B cell (primary cell): ENCODE measurements at places on chromosomes 6 and 20. TPM values are rescaled to one million over a fixed set of nuclear protein-coding genes. Genes with fewer than 3 reads are reported as not detected.

DNA sequence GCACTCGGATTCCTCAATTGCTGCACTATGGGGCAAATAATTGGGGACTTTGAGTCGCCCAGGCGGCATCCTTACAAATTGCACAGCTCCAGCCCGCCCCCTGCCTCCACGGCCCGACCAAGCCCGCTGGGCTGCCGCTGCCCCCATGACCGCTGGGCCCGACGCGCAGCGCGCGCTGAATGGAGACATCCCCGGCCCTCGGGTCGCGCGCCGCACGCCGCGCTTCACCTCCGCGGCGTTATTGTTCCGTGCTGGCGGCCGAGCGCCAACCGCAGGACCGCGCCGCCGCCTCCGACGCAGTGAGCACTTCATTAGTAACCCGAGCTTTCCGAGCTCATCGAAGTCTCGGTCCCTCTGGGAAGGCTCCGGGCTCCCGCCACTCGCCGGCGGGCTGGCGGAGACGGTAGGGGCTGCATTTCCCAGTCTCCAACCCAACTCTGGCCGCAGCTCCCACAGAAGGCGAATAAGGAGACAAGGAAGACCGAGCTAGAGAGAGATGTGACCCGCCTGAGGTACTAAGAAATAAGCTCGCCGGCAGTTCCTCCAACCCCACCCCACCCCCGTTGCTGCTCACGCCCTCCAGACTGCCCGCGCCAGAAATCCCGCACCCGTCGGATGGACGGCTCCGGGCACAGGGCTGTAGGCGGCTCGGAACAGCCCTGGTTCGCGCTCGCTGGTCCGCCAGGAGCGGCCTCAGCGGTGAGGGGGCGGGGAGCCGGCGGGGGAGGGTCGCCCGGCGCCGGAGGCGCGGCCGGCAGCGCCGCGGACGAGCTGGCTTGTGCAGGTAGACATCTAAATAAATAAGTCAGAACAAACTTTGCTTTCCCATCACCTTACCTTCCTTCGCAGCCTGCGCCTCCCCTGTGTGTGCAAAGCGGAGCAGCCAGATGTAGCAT is 703 bp downstream of the EPHA7 start:
- H3K4me3 ChIP-seq: peak overlapping the region; percentile 55
- H3K36me3 ChIP-seq: no peaks in the 10 kb centered on the region
- H3K27me3 ChIP-seq: peaks cover 22% of the 10 kb centered on the region
- DNase-seq: peak; percentile 9
- H3K4me1 ChIP-seq: peaks cover 32% of the 10 kb centered on the region

The CNR1 gene
- total RNA-seq: 20.4 and 28.9 TPM in 2 replicates

GRCh38 chr20:15814360-15814759 is 758.9 kb downstream of the KIF16B start:
- H3K36me3 ChIP-seq: no peaks in the 10 kb centered on the region
- no peaks in the 10 kb centered on the region for H3K4me1 ChIP-seq
- H3K27ac ChIP-seq: no peak overlapping the region
- H3K27me3 ChIP-seq: no peaks in the 10 kb centered on the region

The BPIFA1 gene
- not detected in 2 replicates for total RNA-seq

GRCh38 chr6:141562851-141563763 is 569.6 kb upstream of the GJE1 start:
- peak; percentile 84 for DNase-seq
- no peaks in the 10 kb centered on the region for H3K27me3 ChIP-seq
- no peaks in the 10 kb centered on the region for H3K36me3 ChIP-seq
- no peak overlapping the region for H3K27ac ChIP-seq

The SLC24A3 gene
- not detected in 2 replicates for total RNA-seq

The MROH8 gene
- total RNA-seq: 4.6 and 6.3 TPM in 2 replicates

The PEX7 gene
- 3.9 and 6.6 TPM in 2 replicates for total RNA-seq

GRCh38 chr20:15547119-15547518 is 1026.1 kb downstream of the KIF16B start:
- DNase-seq: no peak
- no peak overlapping the region for H3K27ac ChIP-seq
- no peaks in the 10 kb centered on the region for H3K4me1 ChIP-seq
- H3K36me3 ChIP-seq: no peaks in the 10 kb centered on the region
- H3K27me3 ChIP-seq: no peaks in the 10 kb centered on the region

- H3K4me1 ChIP-seq: peaks cover 96% of the 10 kb centered on the region
- H3K27me3 ChIP-seq: no peaks in the 10 kb centered on the region
- H3K27ac ChIP-seq: peak overlapping the region; percentile 84
- peak overlapping the region; percentile 55 for H3K4me3 ChIP-seq
- H3K36me3 ChIP-seq: peaks cover 36% of the 10 kb centered on the region
Measured at GRCh38 chr6:339480-339879, 47.2 kb downstream of the DUSP22 start.

The ABHD16B gene
- total RNA-seq: not detected in 2 replicates
